ENCODE measurements at places on chromosomes 2 and 18.

DNA sequence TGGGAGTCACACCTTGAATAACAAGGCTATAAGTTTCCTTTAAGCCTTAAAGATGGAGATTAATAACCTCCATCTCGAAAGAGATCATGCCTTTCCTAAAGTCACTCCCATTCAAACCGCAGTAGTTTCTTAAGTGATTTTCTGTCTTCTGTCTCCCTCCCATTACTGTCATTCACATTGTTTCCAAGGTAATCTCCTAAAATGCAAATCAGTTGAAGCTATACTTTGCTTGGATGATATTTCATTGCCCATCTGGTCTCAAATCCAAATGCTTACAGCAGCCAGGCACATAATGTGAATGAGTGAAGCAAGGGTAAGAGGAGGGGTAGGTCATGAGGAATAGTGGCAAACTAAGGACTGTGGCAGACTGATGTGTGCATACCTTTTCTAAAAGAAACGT lies 116.4 kb downstream of the CCDC141 start:
- no peak for DNase-seq

DNA sequence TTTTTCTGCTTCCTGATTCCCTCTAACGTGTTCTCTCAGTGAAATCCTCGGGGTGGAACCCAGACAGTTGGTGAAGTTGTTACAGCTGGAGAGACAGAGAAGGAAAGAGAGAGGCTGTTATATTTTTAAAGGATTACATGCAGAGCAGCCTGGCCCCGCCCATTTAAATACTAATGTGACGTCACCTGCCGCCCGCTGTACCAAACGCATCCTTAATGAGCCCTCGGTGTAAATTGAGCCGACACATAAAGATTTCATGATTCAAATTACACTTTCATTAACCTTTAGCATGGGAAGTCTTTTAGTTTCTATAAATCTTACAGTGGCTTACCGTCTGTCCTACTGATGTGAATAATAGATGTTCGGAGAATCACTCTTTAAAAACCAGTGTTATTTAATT lies 164.0 kb upstream of the SIX3 start:
- DNase-seq = no peak

GRCh38 chr2:165891345-165891744 lies 62.2 kb downstream of the TTC21B start:
- no peak for DNase-seq

- DNase-seq = no peak
Measured at GRCh38 chr2:21658907-21659477, 535.2 kb downstream of the TDRD15 start.

- DNase-seq = no peak
Measured at GRCh38 chr2:146532509-146533147, 1312.2 kb upstream of the ACVR2A start.

DNA sequence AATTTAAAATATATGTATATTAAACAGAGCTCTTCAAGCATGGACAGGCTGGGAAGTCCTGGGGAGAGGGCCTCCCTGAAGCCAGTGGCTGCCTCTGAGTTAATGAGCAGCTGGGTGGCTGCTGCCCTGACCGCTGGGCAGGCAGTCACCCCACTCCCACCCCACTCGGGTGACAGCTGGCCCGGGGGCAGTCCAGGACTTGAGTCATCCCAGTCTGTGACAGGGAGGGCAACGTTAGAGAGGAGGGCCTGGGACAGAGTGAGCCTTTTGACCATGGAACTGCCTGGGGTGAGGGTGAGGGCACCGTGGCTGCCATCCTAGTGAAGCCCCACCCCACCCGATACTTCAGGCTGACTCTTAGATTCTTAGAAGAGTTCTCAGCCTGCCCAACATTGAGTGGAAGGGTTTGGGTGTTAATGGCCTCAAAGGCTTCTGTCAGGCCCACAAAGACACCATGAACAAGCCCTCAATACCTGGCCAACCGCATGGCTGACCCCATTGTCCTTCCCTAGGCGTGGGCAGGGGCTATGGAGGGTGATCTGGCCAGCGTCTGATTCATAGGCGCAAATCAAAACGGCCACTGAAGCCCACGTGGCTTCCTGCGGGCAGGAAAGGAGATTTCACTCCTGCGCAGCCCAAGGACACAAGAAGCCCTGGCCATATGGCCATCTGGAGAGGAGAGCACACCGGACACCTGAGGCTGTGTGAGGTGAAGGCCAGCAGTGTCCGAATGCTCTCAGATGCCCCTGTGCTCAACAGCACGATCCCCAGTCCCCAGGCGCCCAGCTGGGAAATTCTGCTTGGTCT lies 47.5 kb downstream of the MRPS5 start:
- DNase-seq = no peak

- no peak for DNase-seq
Measured at GRCh38 chr2:140401056-140401455, 1620.9 kb upstream of the NXPH2 start.

GRCh38 chr2:227939271-227940027 lies 68.0 kb downstream of the DAW1 start:
- peak; percentile 36 for DNase-seq

DNA sequence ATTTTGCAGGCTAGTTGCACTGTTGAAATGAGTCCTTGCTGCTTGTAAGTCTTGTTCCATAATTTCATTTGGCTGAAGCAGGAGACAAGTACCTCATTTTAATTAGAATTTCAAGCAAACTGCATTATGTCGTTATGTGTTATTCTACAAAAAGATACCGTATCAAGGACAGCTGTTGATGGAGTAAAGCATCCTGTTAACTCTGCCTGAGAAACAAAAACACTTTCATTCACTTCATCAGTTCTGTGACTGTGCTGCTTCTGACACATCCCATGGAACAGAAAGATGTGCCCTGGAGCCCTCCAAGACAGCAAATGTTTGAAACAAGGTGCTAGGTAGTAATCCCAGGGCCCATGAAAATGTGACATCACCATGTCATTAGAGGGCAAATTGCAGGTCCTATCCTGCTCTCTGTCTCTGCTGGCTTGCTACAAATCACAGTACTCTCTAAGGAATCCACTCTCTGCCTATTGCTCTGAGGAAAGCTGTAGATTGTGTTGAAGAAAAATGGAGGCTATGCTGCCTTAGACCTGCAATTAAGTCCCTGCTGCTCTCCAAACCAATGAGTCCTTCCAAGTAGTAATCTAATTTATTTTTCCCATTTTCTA lies 209.7 kb upstream of the PARD3B start:
- DNase-seq = no peak

GRCh38 chr2:25757906-25758305 lies 84.5 kb upstream of the DTNB start:
- no peak for DNase-seq

- no peak for DNase-seq
Measured at GRCh38 chr2:237129625-237130263, 44.1 kb downstream of the COPS8 start.

GRCh38 chr2:166081131-166081632 lies 46.6 kb downstream of the SCN1A start:
- no peak for DNase-seq

GRCh38 chr2:184936761-184937160 lies 338.4 kb downstream of the ZNF804A start:
- DNase-seq = no peak

- no peak for DNase-seq
Measured at GRCh38 chr2:212891580-212891979, 259.8 kb downstream of the IKZF2 start.

- peak; percentile 33 for DNase-seq
Measured at GRCh38 chr2:241734467-241735208, at the start of gene D2HGDH. Gene D2HGDH (plus strand): TSS chr2:241734630. CDS start chr2:241735225, 595 bp downstream.
